DMS79 treated with DMSO at 0.1 percent for 48 hours (cell line): ENCODE measurements at places on chromosomes 1 and 21.

DNA sequence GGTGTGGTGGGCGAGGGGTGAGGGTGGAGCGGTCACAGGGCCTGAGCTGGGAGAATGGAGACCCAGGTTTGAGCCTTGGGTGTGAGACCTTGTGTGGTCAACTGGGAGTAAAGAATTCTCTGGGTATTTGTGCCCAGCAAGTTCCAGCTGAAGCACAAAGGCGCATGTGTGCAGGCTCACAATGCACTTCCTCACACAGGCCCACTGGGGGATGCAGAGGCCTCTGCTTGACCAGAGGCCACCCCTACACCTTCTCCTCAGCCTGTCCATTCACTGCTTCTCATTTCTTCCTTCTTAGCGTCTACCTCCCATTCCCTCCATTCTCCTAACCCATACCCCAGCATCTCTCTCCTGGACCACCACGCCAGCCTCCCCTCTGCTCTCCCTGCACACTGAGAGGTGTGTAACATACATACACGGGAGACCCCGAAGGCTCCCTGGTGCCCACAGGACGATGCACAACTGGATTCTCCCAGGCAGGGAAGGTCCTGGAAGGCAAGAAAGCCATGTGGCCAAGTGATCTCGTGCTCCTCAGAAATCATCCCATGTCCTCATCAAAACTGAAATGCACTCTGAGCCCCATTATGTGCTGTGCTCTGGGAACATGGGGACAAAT lies 12.3 kb upstream of the TTC39A start:
- DNase-seq = no peak

DNA sequence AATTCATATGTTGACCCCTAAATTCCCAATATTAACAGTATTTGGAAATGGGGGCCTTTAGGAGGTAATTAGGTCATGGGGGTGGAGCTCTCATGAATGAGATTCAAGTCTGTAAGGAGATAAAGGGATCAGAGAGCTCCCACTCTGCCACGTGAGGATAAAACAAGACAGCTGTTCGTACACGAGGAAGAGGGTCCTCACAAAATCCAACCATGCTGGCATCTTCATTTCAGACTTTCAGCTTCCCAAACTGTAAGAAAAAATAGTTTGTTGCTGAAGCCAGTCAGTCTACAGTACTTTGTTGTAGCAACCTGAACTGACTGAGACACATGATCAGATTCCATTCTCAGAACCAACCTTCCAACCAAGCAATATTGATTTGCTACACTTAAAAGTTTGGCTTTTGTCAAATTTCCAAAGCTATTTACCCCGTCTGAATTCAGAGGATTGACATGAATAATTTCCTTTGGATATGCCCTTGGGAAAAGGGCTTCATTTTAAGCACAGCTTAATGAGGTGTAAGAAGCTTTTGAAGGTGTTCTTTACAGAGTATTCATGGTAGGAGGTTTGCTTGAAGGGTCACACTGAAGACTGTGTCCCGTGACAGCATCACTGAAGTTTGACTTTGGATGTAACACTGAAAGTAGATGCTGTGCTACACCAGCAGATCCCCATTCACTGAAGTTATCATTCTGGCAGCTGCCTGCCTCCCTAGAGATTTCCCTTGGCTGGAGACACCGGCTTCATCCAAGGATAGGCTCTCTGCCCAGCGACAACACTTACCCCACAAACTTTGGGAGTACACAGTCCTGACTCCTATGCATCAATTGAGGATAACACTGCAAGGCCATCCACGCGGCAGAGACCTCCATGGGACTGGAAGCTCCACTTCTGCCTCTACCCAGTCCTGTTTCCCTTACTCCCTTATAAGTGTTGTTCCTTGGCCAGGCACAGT lies 4.9 kb upstream of the OMA1 start:
- DNase-seq = no peak

- DNase-seq = no peak
Observed at GRCh38 chr1:85550784-85551516, 29.6 kb upstream of the CCN1 start.

DNA sequence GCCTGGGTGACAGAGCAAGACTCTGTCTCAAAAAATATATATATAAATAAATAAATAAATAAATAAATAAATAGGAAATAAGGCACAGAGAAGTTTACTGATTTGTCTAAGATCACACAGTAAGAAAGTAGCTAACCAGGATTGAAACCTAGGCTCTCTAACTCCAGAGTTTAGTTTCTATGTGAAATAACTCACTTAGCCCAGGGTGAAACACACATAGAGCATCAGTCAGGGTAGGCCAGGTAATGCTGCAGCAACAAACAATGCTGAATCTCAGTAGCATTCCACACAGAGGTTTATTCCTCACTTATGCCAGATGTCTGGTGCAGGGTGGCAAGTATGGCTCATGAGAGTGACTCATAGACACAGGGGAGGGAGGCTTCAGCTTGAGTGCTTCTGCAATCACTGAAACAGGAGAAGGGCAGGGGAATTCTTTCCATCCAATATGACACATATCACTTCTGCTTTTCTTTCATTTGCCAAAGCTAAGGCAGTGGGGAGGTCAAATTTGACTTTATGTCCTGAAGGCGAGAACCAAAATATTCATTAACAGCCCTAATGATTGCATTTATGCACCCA lies 37.1 kb upstream of the KANK4 start:
- no peak for DNase-seq
